ENCODE measurements at places on chromosomes 4 and X.

GRCh38 chrX:118595501-118596042 lies 100.0 kb downstream of the DOCK11 start:
- no peak for DNase-seq

- no peak for DNase-seq
Measured at GRCh38 chr4:145815626-145816025, 123.0 kb downstream of the ZNF827 start.

- no peak for DNase-seq
Measured at GRCh38 chr4:76950052-76950955, 752 bp downstream of the SEPTIN11 start.

GRCh38 chrX:48711929-48712505 lies 15.5 kb downstream of the SUV39H1 start:
- DNase-seq, result no peak

DNA sequence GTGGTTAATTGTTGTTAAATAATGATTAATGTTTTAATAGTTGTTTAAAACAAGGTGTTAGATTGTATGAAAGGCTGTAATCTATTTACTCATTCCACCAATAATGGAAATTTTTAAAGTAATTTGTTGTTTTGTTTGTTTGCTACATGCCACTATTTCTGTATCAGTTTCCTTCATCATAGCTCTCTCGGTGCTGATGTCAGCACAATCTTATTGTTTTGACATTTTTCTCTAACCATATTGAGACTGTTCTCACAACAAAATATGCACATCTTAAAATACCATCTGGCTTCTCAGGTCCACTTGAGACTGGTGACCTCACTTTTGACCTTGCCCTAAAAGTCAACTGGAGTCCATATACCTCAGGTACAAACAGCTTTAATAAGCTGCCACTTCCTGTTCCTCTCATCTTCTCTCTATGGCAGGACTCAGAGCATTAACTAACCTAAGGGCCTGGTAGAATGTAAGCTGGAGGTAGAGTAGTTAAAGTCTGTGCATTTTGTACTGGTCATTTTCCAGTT lies 1.0 kb upstream of the GUCY1B1 start:
- DNase-seq, result no peak

GRCh38 chr4:182394181-182394580 lies 151.0 kb downstream of the TENM3 start:
- DNase-seq, result no peak

DNA sequence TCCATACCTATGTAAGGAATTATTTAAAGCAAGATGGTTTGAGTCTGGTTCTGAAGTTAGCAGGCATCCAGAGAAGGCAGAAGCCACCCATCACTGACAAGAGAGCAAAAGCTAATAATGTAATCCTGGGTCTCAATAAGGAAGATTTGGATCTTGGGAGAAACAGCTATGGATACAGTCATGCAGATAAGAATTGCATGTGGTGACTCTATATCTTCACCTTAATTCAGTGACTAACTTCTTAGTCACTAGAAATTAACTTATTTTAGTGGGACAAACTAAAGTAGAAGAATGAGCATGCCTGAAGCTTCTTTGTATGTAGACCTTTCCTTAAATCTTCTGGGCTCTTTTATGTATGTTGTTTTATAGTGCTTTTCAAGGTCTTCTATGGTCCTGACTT lies 66.6 kb downstream of the ATP10D start:
- DNase-seq, result no peak

GRCh38 chr4:89296399-89296798 lies 11.2 kb downstream of the GPRIN3 start:
- no peak for DNase-seq

- DNase-seq, result no peak
Measured at GRCh38 chr4:74072739-74073138, 26.3 kb downstream of the CXCL2 start.

GRCh38 chrX:17298564-17298963 lies 76.4 kb upstream of the NHS start:
- DNase-seq, result no peak

DNA sequence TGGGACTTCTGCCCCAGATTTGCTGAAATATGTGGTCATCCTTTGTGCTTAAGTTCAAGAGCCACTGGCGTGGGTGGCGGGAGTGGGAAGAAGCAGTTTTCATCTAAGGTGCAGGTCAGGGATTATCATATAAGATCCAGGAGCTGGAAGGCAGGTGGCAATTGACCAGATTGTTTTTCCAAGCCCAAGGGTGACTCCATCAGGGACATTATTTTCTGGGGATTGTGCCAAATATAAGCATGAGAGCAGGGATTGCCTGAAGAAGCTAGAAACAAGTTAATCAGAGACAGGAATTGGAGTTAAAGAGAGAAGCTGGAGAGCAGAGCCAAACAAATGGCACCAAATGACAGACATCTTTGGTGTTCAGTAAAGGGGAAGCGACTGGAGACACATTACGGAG lies 19.4 kb upstream of the SEL1L3 start:
- no peak for DNase-seq

- no peak for DNase-seq
Measured at GRCh38 chr4:122621016-122621507, at the start of gene IL21. TSS of gene IL21 (minus strand) at chr4:122621066. CDS start at chr4:122621011, 55 bp downstream.

DNA sequence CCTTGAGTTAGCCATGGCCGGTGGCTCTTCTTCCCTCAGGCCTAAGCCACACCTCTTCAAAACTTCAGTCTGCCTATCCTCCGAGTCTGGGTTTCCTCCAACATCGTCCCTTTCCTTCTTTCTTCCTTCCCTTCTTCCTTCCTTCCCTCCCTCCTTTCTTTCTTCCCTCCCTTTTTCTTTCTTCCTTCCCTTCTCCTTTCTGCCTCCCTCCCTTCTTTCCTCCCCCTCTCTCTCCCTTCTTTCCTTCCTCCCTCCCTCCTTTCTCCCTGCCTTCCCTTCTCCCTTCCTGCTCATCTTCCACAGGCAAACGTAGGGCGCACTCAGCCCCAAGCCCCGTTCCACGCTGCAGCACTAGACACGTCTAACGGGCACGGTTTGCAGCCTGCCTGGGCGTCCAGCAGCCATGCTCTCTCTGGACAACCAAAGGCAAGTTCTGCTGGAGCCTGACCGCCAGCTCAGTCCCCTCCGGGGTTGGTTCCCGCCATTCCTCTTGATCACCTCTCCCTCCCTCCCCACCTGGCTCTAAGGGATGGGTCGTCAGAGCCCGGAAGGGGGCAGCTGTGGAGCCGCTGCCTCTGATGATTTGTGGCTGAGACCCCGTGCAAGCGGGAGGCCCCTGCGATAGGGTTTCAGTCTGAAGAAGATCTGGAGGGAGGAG lies 34.1 kb upstream of the CLDN24 start:
- no peak for DNase-seq

DNA sequence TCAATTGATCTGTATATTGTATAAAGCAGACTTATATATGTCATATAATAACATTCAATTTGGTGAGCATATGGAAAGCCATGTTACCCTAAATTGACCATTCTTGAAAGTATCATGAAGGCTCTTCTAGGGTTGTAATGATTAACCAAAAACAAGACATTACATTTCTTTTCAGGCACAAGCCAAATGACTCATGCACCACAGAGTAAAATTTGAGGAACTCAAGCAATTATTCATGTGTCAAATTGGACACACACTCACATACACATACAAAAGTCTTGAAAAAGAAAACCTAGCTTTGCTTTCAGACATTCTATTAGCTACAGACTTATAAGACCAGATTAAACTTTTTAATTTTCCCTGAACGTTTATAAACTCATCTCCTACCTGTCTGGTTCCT lies 146.5 kb upstream of the PCDH18 start:
- DNase-seq, result no peak

GRCh38 chr4:38610966-38611431 lies 53.0 kb upstream of the KLF3 start:
- no peak for DNase-seq

GRCh38 chr4:81628489-81628888 lies 156.8 kb upstream of the RASGEF1B start:
- DNase-seq, result no peak

DNA sequence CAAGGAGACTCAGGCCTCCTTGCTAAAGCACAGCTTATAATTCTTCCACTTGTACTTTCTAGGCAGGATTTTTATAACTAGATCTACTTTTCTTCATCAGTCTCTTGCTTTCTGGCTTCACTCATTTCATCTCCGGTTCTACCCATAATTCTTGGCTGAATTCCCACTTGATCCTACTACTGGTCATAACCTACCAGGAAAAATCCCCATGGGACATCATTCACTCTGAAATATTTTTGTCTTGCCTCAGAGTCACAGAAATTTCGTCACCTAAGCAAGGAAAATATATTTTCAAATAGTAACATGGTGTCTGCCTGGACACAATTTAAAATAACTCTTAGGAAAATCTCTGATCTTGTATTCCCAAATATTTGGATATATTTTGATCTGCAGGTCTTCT lies 122.3 kb downstream of the TEX13A start:
- DNase-seq, result no peak

- DNase-seq, result no peak
Measured at GRCh38 chrX:153794897-153795816, 689 bp downstream of the SSR4 start.

DNA sequence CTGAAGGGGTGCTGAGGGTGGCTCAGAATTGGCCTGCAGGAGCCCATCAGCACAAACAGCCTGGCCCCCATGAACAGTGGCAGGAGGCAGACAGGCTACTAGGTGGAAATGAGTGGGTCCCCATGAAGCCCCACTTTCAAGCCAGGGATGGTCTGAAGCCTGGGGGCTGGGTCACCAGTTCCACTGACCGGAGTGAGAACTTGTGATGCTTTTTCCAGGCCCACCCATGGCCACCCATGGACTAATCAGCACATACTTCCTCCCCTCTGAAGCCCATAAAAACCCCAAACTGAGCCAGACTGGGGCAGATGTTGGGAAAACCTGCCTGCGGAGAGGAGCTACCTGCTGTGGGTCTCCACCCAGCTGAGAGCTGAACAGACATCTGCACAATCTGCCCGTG lies 284.1 kb downstream of the EVC2 start:
- no peak for DNase-seq

- no peak for DNase-seq
Measured at GRCh38 chrX:133448512-133449076, 33.3 kb upstream of the GPC4 start.

- no peak for DNase-seq
Measured at GRCh38 chr4:24622146-24622834, 37.9 kb upstream of the DHX15 start.

DNA sequence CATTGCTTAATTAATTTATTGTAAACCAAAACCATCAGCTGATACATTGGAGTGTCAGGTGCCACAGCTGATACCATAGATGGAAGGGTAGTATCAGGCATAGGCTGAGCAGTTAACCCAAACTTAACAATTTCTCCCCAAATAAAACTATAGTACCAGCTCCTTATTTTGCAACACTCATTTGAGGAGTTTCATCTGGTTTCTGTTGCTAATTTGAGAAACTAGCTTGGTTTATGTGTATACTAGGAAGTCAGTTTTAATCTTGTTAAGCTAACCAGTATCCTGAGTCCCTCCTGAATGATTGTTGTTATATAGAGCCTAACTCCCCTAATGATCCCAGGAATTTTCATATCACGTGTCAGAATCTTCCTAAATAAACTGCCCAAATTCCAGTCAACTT lies 12.7 kb downstream of the DCAF16 start:
- no peak for DNase-seq

DNA sequence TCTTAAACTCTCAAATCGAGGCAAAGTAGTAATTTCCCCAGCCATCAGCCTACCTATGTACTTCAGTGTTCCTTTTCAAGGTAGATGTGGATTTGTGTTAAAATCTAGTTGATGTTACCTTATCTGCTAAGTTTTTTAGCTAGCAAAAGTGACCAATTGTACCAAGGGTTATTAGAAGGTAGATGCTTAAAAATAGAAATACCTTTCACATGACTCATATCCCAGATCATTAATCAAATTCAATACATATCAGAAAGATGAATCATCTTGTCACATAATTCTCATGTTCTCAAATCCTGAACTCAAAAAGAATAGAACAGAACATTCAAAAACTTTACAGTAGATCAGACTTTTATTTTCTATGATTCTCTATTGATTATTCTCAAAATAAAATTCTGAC lies 3.5 kb downstream of the ENAM start:
- DNase-seq, result no peak

DNA sequence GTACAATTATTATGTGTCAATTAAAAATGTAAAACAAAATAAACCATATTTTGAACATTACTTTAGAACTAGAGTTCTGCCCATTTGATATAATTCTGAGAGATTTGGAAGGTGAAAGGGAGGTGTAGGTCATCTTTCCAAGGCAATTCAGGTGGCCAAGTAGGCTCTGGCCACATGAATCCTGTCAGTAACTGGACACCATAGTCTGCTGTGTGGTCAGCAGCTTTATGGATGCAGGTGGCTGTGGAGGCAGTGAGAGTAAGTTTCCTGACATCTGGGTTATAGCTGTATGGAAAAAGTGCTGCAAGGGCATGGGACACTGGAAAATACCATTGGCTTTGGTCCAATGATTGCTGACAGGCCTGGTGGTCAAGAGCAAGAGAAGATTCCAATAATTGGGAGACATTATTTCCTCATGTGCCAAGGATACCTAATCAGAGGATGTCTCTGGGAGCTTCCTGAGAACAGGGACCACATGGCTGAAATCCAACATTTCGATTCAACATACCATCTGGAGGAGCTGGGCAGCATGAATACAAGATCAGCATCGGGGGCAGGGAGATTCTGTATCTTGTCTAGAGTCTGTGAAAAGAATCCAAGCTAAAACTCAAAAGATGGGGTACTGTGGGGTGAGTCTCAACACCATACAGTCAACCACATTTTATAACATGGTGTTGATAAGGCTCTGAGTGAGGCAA lies 523.1 kb downstream of the MID1IP1 start:
- DNase-seq, result no peak

DNA sequence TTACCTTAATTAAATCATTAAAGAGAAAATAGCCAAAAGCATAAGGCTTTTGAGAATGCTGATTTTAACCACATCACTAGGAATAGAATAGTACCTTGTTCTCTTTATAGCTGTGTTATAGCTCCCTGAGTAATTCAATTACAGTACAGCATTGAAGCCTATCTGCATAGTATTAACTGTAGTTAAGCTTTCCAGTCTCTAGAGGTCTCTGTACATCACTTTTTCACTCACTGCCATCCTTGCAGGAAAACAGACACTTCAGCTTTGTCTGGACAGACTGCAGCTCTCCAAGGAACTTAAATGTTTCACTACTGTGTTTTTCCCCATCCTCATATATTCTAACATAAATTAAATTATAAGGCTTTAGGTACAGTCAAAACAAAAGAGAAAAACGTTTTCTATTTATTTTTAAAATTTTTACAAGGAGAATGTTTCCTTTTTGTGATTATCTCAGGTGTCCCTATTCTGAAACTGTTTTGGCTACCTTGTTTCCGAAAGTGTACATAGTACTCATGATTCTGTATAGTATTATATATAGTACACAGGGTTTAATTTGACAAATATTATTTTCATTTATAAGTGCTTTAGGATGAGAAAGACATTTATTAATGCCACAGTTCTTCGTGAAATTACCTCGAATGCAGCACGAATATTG lies 407.9 kb downstream of the PCDH18 start:
- no peak for DNase-seq

- DNase-seq, result no peak
Measured at GRCh38 chr4:147543034-147543433, 62.1 kb downstream of the EDNRA start.

- DNase-seq, result no peak
Measured at GRCh38 chr4:81207828-81208227, 7.2 kb downstream of the PRKG2 start.

- no peak for DNase-seq
Measured at GRCh38 chr4:1604706-1605205, 79.4 kb downstream of the FAM53A start.
